ENCODE measurements at places on chromosomes 16 and 17.

GRCh38 chr17:27419156-27419555 lies 37.1 kb upstream of the KSR1 start:
- no peak for DNase-seq

DNA sequence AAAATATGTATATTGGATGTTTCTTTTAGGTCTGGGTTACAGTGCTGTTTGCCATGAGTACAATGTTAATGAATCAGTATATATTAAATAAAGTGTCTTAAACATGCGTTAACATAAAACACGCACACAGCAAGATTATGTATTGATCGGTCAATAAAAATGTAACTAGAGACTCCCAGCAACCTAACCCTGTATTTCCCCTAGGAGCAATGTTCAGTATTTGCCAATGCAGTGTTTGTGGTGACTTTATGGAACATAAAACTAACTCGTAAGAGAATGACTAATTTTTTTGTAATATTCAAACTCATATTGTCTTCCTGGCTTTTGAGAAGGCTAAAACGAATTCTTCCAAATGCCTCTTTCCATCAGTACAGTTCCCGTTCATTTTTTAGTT lies 22.5 kb downstream of the PRKAR1A start:
- DNase-seq, result no peak

- DNase-seq, result no peak
Observed at GRCh38 chr17:78408476-78409050, 30.1 kb downstream of the PGS1 start.

DNA sequence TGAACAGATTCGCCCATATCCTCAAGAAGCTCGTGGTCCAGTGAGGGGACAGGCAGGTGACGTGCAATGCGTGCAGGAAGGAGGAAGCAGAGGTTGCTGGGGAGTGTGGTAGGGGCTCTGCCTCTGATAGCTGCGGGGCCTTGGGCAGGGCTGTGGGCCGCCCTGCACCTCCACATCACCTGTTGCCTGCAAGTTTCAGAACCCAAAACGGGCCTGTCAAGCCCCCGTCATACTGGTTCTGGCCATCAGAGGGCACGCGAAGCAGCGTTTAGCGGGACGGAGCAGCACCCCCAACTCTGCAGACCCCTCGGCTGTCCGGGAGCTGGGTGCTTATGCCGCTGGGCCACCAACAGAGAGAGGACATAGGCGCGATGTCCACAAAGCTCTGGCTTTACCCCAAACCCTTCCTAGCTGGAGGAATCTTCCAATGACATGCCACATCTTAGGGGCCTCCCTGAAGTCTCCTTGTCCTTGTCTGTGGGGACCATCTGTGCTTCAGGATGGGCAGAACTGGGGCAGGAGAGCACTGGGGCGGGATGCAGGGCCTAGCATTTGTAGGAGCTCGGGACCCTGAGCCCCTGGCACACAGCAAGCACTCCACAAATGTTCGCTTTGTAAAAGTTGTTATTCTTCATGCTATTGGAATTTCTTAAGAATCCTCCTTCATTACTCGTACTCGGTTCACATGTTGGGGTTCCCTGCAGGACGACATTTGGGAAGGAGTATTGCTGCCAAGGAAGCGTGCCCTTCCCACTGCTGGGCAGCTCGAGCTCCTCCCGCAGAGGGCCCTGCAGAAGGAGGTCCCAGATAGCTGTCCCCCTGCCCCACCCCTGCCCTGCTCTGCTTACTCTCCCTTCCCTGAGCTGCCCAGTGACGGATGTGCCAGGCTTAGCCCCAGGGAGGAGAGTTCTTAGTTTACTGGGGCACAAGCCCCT lies 64.3 kb downstream of the CNGB1 start:
- no peak for DNase-seq

DNA sequence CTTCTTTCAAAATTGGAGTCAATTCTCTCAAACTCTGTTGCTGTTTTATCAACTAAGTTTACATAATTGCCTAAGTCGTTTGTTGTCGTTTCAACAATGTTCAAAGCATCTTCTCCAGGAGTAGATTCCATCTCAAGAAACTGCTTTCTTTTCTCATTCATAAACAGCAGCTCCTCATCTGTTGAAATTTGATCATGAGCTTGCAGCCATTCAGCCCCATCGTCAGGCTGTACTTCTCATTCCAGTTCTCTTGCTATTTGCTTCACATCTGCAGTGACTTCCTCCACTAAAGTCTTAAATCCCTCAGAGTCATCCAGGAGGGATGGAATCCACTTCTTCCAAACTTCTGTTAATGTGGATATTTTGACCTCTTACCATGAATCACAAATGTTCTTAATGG lies 230.6 kb downstream of the IRF8 start:
- DNase-seq, result no peak

GRCh38 chr16:6678586-6678985 lies 654.1 kb upstream of the RBFOX1 start:
- no peak for DNase-seq

DNA sequence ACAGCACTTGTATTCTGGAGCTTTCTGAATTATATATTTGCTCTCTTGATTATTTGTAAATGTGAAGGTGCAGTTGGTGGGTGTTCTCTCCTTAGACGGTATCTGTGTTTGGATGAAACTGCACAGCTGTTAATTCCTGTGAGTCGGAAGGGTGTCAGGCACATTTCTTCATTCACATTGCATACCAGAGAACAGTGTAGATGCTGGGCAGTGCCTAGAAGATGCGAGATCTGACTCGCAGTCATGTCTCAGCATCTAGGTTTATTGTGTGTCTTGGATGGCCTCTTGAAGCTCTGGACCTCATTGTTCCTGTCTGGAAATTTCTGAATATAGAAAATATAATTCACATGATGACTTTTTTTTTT lies 61.2 kb downstream of the CLEC16A start:
- no peak for DNase-seq

- peak; percentile 41 for DNase-seq
Observed at GRCh38 chr16:29994600-29995323, 655 bp downstream of the HIRIP3 start.

DNA sequence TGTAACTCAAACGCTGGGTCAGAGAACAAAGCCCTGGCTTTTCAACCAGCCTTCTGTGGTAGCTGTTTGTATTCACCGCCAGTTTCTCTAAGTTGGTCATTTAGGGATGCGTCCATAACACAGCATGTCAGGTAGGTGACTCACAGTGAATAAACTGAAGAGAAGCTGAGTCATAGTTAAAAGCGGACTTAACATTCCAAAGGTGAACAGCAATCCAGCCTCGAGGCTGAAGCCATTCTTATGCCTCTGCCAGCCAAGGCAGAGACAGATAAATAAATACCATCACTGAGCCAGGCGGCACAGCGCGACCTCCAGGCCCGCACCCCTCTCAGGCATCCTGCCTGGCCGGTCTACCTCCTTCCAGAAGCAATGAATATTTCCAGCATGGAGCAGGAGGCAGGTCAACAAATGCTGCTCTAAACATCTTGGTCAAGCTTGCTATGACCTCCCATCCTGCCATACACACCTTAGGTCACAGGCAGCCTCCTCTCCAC lies 12.4 kb upstream of the CACNG4 start:
- no peak for DNase-seq

GRCh38 chr16:17307504-17307903 lies 163.3 kb downstream of the XYLT1 start:
- DNase-seq, result no peak

GRCh38 chr17:12599186-12599920 lies 66.3 kb upstream of the MYOCD start:
- DNase-seq, result no peak

DNA sequence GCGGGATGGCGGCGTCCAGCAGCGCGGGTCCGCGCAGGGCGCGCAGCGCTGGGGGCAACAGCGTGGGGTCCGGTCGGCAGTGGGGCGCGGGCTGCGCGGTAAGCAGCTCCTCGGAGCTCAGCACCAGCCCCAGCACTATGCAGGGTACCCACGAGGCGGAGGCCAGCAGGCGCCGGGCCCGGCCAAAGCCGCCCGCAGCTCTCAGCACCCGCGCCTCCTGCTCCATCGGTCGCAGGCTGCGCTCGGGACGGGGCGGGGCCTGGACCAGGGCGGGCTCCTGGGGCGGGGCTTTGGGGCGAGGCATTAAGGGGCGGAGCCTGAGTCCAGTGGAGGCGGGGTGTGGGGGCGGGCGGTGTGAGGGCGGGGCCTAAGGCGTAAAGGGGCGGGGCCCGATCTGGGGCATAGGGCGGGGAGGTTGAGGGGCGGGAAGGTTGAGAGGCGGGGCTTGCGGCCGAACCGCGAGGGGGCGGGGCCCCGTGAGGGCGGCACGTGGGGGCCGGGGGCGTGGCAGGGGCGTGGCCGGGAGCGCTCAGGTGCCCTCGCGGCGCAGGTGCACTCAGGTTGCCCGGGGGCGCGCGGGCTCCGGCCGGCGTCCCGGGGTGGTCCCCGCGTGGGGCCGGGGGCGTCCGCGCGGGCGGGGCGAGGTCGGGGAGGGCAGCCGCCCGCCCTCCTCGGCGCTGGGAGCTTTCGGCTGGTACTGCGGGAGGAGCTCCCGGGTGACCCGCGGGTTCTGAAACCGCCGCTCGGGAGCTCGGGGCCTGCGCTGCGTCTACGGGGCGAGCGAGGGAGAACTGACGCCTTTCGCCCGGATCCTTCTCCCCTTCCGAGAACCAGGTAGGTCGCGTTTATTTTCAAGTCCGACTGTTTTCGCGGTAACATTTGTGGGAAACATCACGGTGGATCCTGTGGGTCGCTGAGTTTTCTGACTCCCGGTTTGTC lies 1.4 kb upstream of the SLC22A31 start:
- DNase-seq, result peak; percentile 65

DNA sequence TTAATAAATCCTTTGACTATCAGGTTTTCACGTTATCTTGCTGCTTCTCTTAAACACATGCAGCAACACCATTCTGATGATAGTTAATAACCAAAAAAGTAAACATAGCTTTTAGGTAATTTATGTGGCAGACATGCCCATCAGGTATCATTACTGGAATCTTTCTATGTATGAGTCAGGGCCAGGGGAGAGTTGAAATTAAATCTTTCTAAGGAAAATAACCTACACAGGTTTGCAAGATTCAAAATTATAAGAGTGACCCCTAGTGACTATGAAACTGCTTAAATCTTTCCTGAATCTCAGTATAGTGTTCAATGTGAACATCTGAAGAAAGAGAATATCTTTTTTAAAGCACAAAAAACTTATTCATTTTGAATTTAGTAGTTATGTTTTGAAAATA lies 666.6 kb downstream of the CDH11 start:
- DNase-seq, result no peak

- DNase-seq, result no peak
Observed at GRCh38 chr17:4105232-4105631, 37.6 kb downstream of the ZZEF1 start.

DNA sequence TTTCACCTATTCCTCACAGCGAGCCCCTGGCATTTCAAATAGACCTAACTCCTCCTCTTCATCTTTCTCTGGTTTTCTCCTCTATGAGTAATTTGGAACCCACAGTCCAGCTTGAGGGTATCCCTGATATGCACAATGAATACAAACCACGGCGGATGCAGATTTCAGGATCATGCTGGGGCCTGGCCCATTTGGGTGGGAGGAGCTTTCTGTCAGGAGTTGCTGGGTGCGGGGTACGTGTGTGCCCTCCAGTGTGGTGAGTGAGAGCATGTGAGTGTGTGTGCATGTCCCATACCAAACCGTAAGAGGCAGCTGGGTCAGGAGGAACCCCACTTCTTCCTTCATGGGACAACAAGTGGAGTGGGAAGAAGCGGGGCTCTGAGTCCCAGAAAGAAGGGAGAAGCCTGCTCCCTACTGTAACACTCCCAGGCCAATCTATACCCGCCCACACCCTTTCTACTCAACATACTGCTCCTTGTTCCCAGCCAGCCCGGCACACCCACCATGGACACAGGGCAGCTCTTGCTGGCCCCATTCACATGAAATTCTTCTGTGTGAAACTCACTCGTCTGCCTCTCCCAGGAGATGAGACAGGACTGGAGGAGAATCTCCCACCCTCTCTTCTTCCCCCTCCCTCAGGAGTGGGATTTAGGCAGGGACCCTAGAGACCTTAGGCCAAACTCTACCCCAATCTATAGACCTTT lies 18.4 kb downstream of the CNTNAP1 start:
- DNase-seq, result no peak

DNA sequence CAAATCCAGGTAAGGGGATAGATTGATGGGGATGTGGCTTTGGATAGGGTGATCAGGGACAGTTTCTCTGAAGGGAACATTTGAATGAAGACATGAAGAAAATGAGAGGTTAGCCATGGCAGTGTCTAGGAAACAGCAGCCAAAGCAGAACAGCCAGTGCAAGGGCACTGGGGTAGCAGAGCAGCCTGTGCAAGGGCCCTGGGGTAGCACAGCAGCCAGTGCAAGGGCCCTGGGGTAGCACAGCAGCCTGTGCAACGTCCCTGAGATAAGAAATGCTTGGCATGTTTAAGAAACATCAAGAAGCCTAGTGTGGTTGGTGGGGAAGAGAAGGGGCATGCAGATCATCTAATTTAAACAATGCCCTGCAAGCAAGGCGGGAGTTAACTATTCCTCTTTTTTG lies 128.5 kb downstream of the IRX5 start:
- no peak for DNase-seq

- DNase-seq, result no peak
Observed at GRCh38 chr16:51553910-51554309, 402.8 kb upstream of the SALL1 start.

DNA sequence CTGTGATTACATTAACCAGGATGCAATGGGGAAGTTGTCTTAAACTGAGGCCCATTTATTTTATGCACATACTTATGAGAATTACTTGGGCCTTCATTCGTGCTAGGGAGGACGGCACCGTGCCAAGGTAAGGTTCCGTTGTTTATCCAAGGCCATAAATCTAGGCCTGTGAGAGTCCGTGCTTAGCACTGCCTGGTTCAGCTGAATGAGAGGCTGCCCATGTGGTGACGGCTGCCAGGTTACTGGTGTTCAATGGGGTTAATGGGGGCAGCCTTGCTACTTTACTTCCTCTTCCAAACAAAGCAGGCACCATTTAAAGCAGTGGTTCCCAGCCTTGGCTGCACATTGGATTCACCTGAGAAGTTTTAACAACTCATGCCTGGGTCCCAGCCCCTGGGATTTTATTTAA lies 135.1 kb upstream of the NOL11 start:
- DNase-seq, result peak; percentile 87

- peak; percentile 79 for DNase-seq
Observed at GRCh38 chr16:2471016-2471652, at the start of gene NTN3. Gene NTN3, plus strand, starts transcription at chr16:2471297. Its CDS starts 405 bp downstream, at chr16:2471702.

DNA sequence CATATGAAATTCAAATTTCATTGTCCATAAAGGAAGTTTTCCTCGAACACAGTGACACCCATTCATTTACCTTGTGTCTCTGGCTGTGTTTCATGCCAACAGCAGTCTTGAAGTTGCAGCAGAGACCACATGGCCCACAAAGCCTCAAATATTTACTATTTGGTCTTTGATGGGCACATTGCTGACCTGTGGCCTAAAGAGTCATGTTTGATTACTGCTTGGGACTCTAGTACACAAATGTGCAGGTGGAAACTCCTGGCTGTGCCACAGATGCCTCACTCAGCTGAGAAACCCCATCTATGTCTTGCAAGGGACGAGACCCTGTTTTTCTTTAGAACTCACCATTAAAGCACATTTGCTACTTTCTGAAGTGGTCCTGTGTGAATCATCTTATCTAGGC lies 76.7 kb downstream of the SLC6A2 start:
- no peak for DNase-seq

- DNase-seq, result no peak
Observed at GRCh38 chr16:25081702-25082101, 29.8 kb upstream of the LCMT1 start.

Measured in NCI-H2081 (cell line).